Gastrocnemius medialis (tissue), 4 donors: ENCODE measurements at places on chromosomes 13 and 19.

DNA sequence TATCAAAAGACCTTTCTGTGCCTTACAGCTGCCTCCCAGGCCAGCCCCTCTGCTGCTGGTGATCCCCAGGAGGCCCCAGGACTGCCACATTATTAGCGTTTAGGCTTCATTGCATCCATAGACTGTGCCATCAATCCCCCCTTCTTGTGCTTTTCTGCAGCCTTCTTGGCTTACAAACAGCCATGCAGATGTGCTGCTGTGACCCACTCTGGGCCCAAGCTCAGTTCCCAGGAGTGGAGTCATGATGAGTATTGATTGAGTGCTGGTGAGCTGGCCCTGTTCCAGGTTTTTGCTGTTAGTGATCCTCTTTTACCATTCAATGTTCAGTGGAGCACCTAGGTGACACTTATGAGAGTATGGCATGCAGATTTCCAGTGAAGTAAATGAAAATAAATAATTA is 59.9 kb upstream of the SLAIN1 start:
- no peak for DNase-seq

DNA sequence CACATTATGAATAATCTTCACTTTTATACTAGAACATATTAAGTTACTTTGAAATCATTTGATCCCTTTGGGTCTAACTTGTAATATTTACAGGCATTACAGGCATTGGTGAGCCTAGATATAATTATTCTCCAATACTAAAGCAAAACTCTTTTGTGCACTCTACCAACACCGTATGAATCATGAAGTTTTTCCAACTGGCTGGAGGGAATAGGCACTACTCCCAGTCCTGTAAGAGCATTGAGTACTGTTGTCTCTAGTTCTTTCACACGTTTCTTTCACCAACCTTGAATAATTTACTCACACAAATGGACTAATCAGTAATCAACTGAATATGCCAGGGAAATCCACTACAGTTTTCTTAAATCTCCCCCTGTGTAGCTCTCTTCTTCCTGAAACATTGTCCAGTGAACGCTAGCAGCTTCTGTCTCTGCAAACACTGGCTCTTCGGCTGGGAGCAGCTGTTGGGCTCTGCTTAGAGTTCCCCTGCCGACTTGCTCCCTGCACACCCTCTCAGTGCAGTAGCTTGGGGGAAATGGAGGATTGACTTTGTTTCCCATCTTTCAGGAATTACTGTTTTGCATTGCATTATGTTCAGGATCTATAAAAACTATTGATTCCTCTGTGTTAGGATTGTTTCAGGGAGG is 476.7 kb downstream of the RFC3 start:
- no peak for DNase-seq

DNA sequence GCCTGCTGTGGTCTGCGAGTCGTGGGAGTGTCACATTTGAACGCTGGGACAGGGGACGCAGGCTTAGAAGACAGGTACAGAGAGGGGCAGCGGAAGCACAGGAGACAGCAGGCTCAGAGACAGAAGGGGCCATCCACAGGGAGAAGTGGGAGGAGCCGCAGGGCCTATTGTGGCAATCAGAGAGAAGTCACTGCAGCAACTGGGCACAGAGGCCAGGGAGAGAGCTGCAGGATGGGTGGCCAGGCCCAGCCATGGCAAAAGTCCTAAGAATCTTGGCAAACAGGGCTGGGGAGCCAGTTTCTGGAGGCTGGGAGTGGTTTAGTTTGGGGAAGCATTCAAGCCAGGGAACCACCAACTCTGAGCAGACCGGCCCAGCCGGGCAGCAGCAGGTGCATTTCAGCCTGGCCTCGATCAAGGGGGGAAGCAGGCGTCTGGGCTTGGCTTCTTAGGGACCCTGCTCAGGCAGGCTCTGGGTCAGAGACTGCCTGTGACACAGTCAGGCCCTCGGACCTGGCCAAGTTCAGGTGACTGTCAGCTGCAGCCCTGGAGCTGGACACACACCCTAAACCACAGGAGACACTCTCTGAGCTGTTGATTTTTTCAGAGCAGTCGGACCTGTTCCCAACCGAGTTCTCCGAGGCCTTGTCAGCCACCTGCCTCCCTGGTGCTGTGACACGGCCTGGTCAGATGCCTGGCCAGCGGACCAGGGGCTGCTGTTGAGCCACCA is 11.8 kb downstream of the SH3GL1 start:
- peak; percentile 78 for DNase-seq

- no peak for DNase-seq
Observed at GRCh38 chr19:6723108-6723618, 2.7 kb upstream of the C3 start.

GRCh38 chr13:65889368-65889767 is 1340.8 kb downstream of the PCDH9 start:
- DNase-seq, result no peak

GRCh38 chr19:39223703-39224279 is 19.7 kb upstream of the SYCN start:
- no peak for DNase-seq

DNA sequence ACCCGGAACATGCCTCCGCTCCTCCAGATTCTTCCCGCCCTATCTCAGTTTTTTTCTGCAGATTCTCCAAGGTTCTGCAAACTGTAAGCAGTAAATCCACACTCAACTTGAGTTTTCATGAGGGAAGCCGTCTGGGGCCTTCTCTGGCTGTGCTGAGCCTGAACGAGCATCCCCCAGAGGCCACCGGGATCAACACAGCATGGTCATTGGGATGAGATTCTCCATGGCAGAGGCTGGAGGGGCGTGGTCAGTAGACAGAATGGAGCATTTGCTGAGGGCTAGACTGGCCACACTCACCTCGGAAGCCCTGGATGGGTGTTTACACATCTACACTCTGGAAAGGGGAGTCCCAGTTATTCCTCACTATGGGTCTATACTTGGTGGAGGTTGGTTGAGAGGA is 2.3 kb upstream of the LILRA4 start:
- DNase-seq, result no peak

DNA sequence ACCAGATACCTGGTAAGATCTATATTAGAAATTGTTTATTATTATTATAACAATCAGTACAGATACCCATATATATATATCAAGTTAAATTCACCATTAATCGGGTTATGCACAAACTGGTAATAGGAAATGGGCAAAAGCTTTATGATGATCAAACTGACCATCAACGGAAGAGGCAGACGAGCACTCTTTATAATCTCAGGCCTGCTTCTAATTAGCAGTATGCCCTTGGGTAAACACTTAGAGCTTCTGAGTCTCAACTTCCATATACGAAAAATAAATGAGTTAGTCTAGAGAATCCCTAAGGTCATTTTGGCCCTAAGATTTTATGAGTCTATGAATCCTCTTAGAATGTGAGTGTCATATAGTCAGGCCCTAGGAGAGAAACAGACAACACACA is 710.9 kb downstream of the PCDH9 start:
- DNase-seq, result no peak

DNA sequence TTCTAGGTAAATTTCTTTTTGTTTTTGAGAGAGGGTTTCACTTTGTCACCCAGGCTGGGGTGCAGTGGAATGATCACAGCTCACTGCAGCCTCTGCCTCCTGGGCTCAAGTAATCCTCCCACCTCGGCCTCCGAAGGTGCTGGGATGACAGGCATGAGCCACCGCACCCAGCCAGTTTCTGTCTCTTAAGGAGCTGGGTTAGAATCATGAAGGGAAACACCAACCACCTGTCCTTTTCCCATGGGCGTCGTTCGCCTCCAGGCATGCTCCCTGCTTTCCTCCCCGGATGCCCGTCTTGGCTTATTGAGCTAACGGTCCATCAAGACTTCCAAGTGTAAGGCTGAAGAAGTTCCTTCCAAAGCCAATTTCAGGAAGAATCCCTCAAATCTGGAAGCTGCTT is 85.9 kb downstream of the SOX1 start:
- no peak for DNase-seq

GRCh38 chr13:112259511-112259910 is 116.6 kb upstream of the SPACA7 start:
- DNase-seq, result no peak

GRCh38 chr19:768424-768823 is 17.5 kb downstream of the MISP start:
- DNase-seq, result no peak

DNA sequence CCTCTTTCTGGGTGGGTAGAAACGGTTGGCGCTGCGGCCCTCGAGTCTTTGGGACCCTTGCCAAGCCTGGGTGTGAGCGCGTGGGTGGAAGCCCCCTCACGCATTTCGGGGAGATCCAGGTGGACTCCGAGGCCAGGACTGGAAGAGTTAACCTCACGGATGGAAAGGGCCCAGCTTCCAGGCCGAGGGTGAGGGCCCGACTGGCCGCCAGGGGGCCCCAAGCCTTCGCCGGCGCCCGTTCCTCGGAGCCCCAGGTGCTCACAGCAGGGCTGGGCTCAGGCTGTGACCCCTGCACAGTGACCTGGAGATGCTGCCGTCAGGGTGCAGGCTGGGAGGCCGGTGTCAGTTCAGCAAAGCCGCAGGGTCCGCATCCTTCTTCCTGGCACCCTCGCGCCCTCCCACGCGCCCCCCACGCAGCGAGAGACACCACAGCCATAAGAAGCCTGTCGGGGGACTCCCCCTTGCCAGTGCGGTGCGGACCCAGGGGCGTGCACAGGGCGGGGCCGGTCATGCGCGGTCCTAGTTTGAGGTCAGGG is 34.2 kb upstream of the TMEM255B start:
- DNase-seq, result peak; percentile 55

DNA sequence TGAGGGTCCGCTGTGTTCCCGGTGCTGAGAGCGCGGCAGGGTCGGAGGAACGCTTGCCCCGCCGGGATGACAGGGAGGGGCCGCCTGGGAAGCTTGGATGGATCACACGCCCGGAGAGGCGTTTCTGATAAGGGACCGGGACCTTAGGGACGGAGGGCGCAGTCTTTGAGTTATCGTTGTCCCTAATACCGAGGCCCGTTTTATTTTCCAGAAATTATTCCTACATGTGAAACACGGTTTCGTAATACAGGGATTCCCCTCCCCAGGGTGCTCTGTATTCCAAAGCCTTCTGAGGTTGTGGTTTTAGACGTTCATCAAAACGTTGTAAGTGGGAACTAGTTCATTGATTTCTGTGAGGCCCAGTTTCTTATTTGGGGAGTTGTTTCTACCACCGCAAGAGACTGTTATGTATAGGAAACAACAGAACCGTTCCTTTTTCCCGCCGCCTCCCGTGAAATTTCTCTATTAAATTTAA is 752 bp downstream of the PDCD5 start:
- DNase-seq, result peak; percentile 6

DNA sequence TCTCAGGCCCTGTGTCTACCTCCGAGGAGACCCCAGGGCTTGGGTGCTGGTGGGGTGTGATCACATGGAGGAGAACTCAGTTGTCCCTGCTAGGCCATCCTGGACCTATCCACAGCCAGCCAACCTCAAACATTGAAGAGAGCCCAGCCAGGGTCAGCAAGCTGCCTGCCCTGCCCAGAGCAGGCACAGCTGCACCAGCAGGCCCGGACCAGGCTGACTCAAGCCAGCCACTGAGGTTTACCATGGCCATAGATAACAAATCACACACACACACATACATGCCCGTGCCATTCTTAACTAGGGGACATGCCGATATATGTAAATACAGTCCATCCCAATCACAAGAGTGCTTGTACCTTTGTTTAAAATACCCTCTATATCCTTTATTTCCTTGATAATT is 8.1 kb downstream of the ARHGEF7 start:
- DNase-seq, result no peak

DNA sequence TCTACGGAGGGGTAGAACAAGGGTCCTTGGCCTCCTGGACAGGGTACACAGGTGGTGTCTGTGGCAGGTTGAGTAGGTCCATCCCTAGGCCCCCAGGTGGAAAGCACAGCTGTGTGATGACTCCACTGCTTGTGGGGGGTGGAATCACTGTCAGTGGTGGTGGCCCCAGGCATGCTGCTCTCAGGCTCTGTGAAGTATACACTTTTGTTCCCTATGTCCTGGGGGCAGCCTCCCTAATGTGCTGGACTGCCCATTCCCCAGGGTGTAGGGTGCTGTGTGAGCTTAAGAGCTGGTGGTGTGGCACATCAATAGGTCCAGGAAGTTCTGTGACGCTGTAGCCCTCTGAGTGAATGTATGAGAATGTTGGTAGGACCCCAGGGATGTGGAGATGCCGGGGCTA is 197.2 kb upstream of the SLC10A2 start:
- no peak for DNase-seq

GRCh38 chr13:102536695-102537485 is 59.9 kb upstream of the TPP2 start:
- DNase-seq, result no peak
